ENCODE measurements at places on chromosomes 3 and 15. TPM values are rescaled to one million over a fixed set of nuclear protein-coding genes. Genes with fewer than 3 reads are reported as not detected.

MCTP2 gene
- total RNA-seq, result 2.9 TPM

EXD1 gene
- not detected for total RNA-seq

- no peak for DNase-seq
Measured at GRCh38 chr3:138439646-138440045, 5.2 kb downstream of the ESYT3 start.

GRCh38 chr3:126263539-126263938, 83.2 kb upstream of the ALDH1L1 start:
- no peak for DNase-seq

EPHB1 gene
- total RNA-seq, result 1.3 TPM

DNA sequence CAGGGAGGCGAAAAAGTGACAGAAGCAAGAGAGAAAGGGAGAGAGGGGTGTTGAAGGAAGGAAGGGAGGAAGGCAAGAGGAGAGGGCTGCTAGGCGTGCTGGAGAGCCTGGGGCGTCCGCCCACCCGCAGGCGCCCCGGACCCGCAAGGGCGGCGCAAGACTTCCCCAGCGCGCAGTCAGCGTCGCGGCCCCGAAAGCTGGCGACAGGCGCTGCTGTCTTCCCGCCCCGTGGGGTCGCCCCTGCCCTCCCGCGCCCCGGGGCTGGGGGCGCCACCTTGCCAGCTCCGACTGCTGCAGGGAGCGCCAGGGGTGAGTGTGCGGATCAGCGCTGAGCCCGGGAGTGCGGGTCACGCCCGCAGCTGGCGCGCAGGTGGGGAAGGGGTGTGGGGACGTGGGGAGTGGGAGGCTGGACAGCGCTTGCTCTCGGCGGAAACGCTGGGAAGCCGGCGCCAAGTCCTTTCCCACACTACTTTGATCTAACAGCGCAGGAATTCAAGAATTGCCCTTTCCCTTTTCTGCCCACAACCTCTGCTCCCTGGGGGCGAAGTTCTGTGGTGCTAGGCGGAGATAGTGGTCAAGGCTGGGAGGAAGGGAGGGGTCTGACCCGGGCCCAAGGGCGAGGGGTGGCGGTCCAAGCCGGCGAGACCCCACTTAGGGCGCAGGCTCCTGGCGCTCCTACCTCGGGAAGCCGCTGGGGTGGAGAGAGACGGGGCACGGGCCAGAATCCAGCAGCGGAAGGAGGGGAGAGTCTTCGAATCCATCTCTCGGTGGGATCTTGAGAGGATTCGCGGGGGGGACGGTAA, 266.1 kb downstream of the CGGBP1 start:
- no peak for DNase-seq

TRIM42 gene
- total RNA-seq, result not detected

- DNase-seq, result no peak
Measured at GRCh38 chr15:66912001-66912400, 153.4 kb upstream of the SMAD3 start.

DNA sequence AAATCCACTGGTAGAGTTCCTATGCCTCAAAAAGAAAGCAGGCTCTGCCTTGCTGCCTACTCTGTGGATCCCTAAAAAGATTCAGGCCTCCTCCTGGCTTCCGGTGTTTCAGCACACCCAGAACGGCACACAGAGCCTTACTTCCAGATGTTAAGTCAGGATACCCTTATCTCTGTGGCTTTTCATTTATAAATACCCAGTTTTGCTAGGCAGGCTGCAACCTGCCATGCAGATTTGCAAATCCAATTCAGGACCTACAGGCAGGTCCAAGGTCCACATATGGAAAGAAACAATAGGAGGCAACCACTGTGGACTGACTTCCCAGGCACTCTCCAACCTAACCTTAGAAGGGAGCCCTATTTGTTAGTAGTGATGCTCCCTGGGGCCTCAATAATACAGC, 30.7 kb downstream of the EFL1 start:
- DNase-seq, result no peak

MYLK gene
- 3,208 TPM for total RNA-seq

DNA sequence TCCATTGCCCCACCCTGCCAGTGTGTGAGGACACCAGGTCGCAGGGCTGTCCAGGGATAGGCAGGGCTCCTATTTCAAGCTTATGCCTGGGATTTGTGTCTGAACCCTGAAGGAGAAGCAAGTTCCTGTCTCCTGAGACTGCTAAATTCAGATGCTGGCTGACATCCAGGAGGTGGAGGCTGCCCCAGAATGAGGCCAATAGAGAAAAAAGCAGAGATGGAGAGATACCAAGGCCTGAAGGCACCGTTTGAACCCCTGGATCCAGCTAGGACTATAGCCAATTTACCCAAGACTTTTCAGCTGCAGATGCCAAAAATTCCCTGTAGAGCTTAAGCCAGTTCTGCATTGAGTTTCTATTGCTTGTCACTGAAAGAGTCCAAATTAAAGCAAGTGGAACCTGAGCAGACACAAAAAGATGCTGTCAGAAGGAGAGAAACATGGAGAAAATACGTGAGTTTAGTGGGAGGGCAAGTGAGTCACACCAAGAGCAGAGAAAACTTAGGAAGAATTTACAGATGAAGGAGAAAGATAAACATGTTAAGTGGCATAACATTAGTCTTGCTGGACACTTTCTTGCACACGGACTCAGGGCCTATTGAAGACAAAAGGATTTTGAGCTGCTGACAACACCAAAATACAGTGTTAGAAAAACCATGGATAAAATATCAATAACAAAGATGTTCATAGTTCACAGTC, 148.6 kb downstream of the CNTN3 start:
- DNase-seq, result no peak

- no peak for DNase-seq
Measured at GRCh38 chr15:78623786-78624497, 3.1 kb upstream of the CHRNA3 start.

DNA sequence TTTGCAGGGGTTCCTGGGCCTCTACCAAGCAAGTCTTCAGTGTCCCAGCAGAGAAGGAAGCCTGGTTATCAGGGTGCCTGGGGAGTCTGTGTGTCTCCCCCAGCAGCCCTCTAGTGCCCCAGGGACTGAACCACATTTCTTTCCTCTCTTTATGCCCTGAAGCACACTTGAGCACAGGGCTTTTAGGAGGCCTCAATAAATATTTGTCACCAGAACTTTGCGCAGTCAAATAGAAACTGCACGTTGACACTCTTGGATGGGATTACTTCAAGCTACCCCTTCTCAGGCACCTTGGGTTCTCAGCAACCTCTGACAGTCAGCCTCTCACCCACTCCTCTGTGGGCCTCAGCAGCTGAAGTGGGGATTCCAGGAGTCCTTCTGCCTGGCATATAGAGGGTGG, 226.6 kb upstream of the HES1 start:
- no peak for DNase-seq

DNA sequence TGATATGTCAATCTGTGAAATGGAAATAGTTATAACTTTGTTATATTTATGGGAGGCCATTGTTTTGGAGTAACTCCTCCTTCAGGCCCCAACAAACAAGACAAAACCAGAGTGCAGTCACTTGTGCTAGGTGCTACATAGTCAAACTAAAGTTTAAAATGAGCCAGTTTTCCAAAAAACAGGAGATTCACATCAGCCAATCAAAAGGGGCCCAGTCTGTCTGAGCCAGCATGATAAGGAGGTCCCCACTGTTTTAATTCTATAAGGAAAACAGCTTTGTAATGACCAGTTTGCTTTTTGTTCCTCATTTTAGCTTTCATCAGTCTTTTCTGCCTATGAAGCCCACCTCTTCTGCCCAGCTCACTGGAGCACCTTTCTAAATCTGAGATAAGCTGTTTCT, 94.7 kb upstream of the SLC7A14 start:
- DNase-seq, result no peak

GRCh38 chr15:32872621-32873283, 154.9 kb downstream of the GREM1 start:
- DNase-seq, result no peak

PPP1R14D gene
- total RNA-seq, result not detected

DNA sequence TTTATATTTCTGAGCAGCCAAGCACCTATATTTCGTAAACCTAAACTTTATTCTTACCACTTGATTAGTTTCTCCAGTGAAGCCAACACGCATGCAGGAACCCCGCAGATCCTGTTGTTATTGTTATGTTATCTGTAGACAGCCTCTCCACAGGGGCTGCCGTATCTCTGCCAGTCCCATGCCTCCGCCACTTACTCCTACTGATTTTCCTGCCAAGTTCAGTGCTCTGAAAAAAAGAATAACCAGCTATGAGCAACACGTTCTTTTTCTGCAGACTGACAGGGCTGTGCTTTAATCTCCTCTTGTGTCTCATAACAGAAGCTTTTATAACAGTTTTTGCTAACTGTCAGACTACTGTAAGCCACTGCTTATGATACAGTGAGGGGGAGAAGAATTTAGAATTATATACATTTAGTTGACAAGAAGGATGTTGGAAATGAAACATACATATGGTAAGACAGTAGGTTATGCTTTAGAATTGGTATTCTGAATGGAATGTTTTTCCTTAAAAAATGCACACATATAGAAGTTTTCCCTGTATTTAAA, 347.4 kb downstream of the SI start:
- no peak for DNase-seq

CSPG4 gene
- 386 TPM for total RNA-seq

GRCh38 chr15:58517682-58518525, 86.1 kb downstream of the LIPC start:
- no peak for DNase-seq

GRCh38 chr3:167798443-167798842, 62.9 kb downstream of the SERPINI1 start:
- no peak for DNase-seq

DNA sequence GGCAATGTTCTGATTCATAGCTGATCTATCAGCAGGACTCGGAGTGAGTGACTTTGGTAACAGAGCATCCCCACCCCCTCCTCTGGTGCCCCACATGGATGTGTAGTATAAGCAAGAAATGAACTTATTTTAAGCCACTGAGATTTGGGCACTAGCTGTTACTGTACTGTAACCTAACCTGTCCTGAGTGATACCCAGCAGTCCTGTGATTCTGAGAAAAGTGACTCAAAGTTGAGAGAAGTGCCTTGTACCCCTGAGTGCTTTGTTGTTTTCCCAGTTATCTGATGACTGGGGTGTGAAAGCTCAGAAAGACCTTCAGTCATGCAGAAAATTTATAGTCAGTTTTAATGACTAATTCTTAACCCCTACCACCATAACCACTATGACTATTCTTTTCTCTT, 439.9 kb upstream of the RBMS3 start:
- no peak for DNase-seq

DNA sequence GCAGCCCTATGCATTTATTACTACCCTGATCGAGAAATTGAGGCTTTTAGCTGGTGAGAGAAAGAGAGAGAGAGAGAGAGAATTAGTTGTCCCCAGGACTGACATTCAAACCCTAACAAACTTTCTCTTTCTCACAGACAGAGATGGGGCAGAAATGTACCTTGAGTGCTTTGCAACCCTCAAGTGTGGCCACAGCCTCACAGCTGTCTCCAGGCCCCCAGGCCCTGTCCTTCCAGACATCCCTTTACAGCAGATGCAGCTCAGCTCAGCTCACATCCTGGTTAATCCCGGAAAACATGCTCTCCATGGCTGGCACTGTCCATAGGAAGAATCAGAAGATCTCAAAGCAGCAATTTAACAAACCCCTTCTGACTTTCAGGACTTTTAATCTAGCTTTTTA, 67.6 kb downstream of the DCLK3 start:
- peak; percentile 64 for DNase-seq

GRCh38 chr15:69093127-69093526, 67.3 kb upstream of the GLCE start:
- DNase-seq, result no peak

GRCh38 chr15:52136442-52136980, 23.9 kb upstream of the BCL2L10 start:
- DNase-seq, result no peak

GRCh38 chr3:73086071-73086494, 24.6 kb downstream of the EBLN2 start:
- DNase-seq, result no peak

SAMD7 gene
- not detected for total RNA-seq
